Ureter (tissue), 1 donor: ENCODE measurements at places on chromosomes 2 and 18. TPM values are rescaled to one million over a fixed set of nuclear protein-coding genes. Genes with fewer than 3 reads are reported as not detected.

The SUPT7L gene
- 33.7 TPM for total RNA-seq

The FKBP1B gene
- total RNA-seq, result 4.1 TPM

The CPLX4 gene
- not detected for total RNA-seq

The RAB6D gene
- 0.13 TPM for total RNA-seq

The ADD2 gene
- 2.1 TPM for total RNA-seq

The RGPD4 gene
- 0.08 TPM for total RNA-seq

The PLEK gene
- 3.7 TPM for total RNA-seq

The PAIP2B gene
- total RNA-seq, result 11.6 TPM

The LRRC30 gene
- total RNA-seq, result not detected

The HOXD12 gene
- total RNA-seq, result not detected

The CHRNA1 gene
- 0.34 TPM for total RNA-seq

The ADAM23 gene
- total RNA-seq, result 0.78 TPM

The LYPD1 gene
- total RNA-seq, result 0.36 TPM

The DLX1 gene
- total RNA-seq, result not detected

The GCG gene
- not detected for total RNA-seq

The DAPL1 gene
- total RNA-seq, result 13.0 TPM

The TUBA4B gene
- total RNA-seq, result not detected

The C2orf81 gene
- 5.5 TPM for total RNA-seq

The FIGN gene
- total RNA-seq, result 8.0 TPM

The RPRM gene
- total RNA-seq, result 7.7 TPM

The CCDC102B gene
- total RNA-seq, result 9.1 TPM

The TTC32 gene
- total RNA-seq, result 19.3 TPM

The DCAF17 gene
- 31.0 TPM for total RNA-seq

The REL gene
- 46.0 TPM for total RNA-seq

The GNLY gene
- 1.9 TPM for total RNA-seq

The FHOD3 gene
- total RNA-seq, result 25.7 TPM

The UGT1A4 gene
- total RNA-seq, result 23.2 TPM

The BUB1 gene
- total RNA-seq, result 1.4 TPM

The SNTG2 gene
- total RNA-seq, result 9.9 TPM

The TLX2 gene
- total RNA-seq, result not detected

The LOXL3 gene
- 6.4 TPM for total RNA-seq

The CHRND gene
- total RNA-seq, result not detected

The REG3G gene
- total RNA-seq, result not detected

The INPP5D gene
- 43.4 TPM for total RNA-seq

The G6PC2 gene
- total RNA-seq, result not detected

The MAPK4 gene
- 14.3 TPM for total RNA-seq

The SLC23A3 gene
- 1.6 TPM for total RNA-seq

The CGREF1 gene
- 1.9 TPM for total RNA-seq

The PCBP1 gene
- total RNA-seq, result 284 TPM

The SLC9A4 gene
- total RNA-seq, result 23.5 TPM

The ABHD3 gene
- 16.5 TPM for total RNA-seq

The ALPP gene
- not detected for total RNA-seq

The DYSF gene
- 15.2 TPM for total RNA-seq

The SLC4A1AP gene
- 19.7 TPM for total RNA-seq

The RAX gene
- not detected for total RNA-seq

The PRKAG3 gene
- total RNA-seq, result not detected

The CD8B2 gene
- 0.65 TPM for total RNA-seq

The CD28 gene
- total RNA-seq, result 0.21 TPM

The ZNF892 gene
- 5.3 TPM for total RNA-seq

The SGPP2 gene
- 45.8 TPM for total RNA-seq

The TSPYL6 gene
- total RNA-seq, result not detected

The EPG5 gene
- 35.8 TPM for total RNA-seq

The PROKR1 gene
- not detected for total RNA-seq

The OSR1 gene
- total RNA-seq, result 34.7 TPM

The ZNF532 gene
- 114 TPM for total RNA-seq

The MCFD2 gene
- 72.3 TPM for total RNA-seq

The UPP2 gene
- total RNA-seq, result not detected

The DSC1 gene
- total RNA-seq, result not detected

The TMEM200C gene
- total RNA-seq, result 0.60 TPM

The KCNG2 gene
- not detected for total RNA-seq
